Stimulated activated CD4-positive, alpha-beta T cell treated with anti-CD3 and anti-CD28 coated beads, Interleukin-1b, Interleukin-23, amount 100 ng/mL, for 1 hour (primary cell): ENCODE measurements at places on chromosomes 7 and 10.

DNA sequence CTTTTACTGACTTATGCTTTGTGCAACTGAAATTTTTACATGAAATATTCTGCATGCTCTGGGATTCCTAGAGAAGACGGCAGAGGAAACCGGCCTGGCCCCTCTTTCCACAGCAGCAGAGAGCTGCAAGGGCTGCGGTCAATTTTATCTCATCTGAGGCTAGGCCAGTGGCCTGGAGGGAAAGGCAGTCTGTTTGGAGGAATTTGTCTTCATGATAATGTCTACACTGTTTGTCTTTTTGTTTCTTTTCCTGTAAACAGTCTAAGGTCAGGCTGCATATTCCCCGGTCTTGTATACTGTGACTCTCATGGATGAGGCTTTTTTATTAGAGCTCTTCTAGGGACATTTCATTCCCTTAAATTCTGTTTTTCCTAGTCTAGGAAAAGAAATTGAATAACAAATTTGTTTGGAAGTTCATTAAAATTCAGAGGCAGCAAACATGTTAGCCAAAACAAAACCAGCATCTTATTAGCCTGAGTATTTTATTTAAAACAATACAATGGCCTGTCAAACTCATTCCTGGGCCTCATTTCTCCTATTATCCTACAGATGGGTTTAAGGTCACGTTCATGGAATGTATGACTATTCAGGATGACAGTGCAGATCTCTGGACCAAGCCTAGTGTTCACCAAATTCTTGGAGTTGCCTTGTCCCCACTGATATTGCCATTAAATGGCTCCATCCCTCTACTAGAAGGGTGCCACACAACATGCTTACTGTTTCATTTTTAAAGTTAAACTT, 26.4 kb downstream of the LAMB4 start:
- DNase-seq, result no peak

GRCh38 chr7:157009778-157010587, 480 bp downstream of the MNX1 start:
- no peak for DNase-seq

GRCh38 chr7:95609277-95609971, 13.1 kb upstream of the PDK4 start:
- no peak for DNase-seq

- no peak for DNase-seq
Measured at GRCh38 chr7:16695621-16696237, 49.7 kb downstream of the BZW2 start.

DNA sequence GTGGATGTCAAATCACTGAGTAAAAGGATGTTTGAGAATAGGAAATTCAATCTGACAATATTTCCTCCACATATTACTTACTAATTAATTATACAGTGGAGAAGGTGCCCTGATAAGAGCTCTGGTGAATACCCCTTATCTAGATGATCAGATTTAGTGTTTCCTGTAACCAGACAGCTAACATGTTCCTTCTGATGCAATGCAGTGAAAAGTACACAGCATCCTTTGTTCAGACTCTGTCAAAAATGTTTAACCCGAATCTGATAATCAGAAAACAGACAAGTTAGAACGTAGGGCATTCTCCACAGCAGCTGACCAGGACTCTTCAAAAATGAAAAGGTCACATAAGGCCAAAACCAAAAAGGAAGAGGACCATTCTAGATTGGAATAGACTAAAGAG, 46.2 kb downstream of the WDR11 start:
- DNase-seq, result no peak
